ENCODE measurements at places on chromosomes 2 and 18. TPM values are rescaled to one million over a fixed set of nuclear protein-coding genes. Genes with fewer than 3 reads are reported as not detected.

SEH1L gene
- 55.2 TPM for total RNA-seq

DNA sequence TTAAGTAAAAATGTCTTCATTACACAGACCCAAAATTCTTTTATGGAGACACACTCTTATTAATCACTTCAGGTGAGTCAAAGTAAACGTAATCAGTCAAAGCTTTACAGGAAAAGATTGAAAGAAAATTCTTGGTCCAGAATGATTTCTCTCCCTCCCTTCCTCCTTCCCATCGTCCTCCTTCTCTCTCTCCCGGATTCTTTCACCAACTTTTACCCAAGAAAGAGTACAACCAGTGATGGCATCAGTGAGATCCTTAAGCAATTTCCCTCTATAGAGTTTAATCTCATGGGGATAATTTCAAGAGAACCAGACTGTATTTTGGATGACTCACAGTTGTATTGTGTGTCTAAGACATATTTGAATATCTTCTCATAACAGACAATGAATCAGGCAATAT, 258.1 kb downstream of the ALK start:
- peak; percentile 81 for DNase-seq

- DNase-seq, result no peak
Observed at GRCh38 chr2:84276590-84277255, 182.4 kb downstream of the SUCLG1 start.

DNA sequence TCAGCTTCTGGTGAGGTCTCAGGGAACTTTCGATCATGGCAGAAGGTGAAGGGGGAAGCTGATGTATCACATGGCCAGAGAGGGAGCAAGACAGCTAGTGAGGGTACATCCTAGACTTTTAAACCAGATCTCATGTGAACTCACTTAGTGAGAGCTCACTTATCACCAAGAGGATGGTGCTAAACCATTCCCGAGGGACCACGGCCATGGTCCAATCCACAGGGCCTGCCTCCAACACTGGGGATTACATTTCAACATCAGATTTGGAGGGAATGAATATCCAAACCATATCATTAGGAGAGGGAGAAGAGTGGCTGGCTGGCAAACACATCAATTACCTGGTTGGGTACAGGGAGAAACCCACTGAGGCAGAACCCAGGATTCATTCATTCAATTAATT, 75.7 kb upstream of the HAAO start:
- no peak for DNase-seq

- no peak for DNase-seq
Observed at GRCh38 chr2:171902840-171903420, 8.9 kb upstream of the SLC25A12 start.
